Cortex of kidney (tissue), 1 donor: ENCODE measurements at places on chromosomes 5 and 9.

GRCh38 chr5:143313298-143313852 lies 90.1 kb downstream of the NR3C1 start:
- no peak for DNase-seq

- no peak for DNase-seq
These were observed 4.8 kb downstream of the GLIPR2 start for GRCh38 chr9:36141288-36141687.

GRCh38 chr5:176662371-176663333 lies 15.4 kb downstream of the TSPAN17 start:
- DNase-seq = no peak

GRCh38 chr5:140258873-140259272 lies 44.0 kb downstream of the PFDN1 start:
- no peak for DNase-seq

GRCh38 chr5:166102947-166103346 lies 2188.5 kb upstream of the WWC1 start:
- no peak for DNase-seq

DNA sequence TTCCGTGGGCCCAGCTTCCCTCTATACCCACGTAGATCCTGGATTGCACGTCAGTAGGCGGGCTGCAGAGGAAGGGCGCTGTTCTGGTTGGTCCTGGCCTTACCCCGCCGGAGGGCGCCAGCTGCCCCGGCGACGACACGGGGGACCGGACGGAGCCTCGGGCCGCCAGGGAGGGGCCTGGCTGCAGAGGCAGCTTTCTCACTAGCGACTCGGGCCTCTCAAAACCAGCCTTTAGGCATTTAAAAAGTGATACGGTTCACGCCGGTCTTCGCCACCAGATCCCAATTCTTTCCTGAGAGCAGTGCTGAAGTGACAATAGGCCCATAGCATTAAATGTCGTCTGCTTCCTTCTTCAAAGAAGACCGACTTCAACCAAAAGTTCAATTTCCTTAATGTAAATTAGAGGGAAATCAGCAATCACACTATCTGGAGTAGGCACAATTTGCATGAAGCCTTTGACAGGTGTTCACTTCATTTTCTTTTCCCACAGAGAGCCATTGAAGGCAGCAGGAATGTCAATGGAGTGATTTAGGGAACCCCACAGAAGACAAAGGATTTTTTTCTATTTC lies 17.6 kb upstream of the UBE2D2 start:
- no peak for DNase-seq

- no peak for DNase-seq
These were observed 9.6 kb downstream of the PRRT1B start for GRCh38 chr9:131554843-131555351.

DNA sequence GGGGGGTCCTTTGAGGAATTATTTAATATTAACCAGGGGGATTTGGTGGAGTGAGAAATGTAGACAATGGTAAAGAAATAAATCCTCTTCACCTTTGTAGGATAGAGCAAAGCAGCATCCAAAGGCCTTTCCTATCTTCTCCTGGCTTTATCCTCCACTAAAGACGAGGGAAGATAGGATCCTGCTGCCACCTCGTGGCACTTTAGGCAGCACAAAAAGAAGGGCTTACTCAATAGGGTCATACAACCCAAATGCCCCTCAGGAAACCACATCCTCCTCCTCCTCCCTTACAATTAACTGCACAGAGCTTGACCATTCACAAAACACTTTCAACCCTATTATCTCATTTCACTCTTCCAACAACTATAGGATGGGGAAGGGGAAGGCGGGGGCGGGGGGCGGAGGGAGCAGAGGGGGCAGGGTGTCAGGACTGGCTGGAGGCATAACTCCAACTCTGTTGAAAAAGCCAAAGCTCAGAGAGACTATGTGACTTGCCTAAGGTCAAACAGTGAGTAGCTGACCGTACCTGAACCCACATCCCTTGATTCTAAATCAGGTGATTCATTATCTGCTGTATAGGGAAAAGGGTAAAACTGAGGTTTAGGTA lies 45.4 kb upstream of the MYOT start:
- DNase-seq = no peak

GRCh38 chr5:142474431-142475094 lies 149.7 kb upstream of the SPRY4 start:
- no peak for DNase-seq

DNA sequence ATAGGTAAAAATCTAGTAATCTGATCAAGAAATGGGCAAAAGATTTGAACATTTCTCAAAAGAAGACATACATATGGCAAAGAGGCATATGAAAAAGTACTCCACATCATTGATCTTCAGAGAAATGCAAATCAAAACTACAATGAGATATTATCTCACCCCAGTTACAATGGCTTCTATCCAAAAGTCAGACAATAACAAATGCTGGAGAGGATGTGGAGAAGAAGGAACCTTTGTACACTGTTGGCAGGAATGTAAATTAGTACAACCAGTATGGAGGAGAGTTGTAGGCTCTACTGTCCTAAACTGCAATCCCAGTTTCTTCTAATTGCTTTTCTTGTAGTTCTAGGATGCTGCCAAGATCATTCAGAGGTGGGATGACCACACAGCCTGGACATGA lies 193.5 kb upstream of the RFX3 start:
- DNase-seq = no peak

- no peak for DNase-seq
These were observed 126.1 kb downstream of the BNC2 start for GRCh38 chr9:16744394-16744793.

DNA sequence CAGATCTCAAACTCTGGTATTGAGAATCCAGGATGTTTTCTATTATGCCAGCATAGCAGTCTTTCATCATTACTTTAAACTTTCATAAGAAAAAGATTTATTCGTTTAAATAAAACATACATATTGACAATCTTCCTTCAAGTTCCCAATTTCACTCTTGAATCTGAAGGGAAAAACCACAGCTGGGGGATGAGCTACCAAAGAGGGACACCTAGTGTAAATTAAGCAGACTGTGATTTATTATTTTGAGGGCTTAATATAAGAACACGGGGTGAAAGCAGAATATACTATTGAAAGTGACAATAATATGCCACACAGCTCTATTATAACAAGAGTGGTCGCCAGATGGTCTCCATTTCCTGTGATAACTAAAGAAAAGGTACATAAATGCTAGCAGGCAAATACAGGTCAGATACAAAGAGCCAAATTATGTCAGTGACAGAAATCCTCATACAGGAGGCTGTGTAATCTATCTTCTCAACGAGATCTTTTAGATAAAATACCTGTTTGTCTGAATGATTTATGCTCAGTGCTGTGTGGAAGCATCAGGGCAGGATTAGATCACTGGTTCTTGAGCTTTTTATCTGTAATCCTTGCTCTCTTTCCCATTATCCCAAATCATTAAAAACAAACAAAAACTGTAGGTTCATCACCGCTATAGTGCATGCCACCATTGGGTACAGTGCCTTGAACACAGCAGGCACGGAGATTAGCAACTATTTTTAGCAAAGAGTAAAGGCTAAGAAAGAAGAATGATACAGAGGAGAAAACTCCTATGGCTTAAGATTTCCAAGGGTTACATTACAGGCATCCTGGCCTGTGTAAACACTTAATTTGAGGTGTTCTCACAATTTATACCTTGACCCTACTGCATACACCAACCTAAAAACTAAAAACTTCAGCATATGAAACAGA lies 116.6 kb downstream of the DROSHA start:
- DNase-seq = no peak
